GM18507 (cell line): ENCODE measurements at places on chromosomes 3 and 15.

- DNase-seq = no peak
These were observed 135.8 kb downstream of the LRRK1 start for GRCh38 chr15:101054991-101055390.

DNA sequence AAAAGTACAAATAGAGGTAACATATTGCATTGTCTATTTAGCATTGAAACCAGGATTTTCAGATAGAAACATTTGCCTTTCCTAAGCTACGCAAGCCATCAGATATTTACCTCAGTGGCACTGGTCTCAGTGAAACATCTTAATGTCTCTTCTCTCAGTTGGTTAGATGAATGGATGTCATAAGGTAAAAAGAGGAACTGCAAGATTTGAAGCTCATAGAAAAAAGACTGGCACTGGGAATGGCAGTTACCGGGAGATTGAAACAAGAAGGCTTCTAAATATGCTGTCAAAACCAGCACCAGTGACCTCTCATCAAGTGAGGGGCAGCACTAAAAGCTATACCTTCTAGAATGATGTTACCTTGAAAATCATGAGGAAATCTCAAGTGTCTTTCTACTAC is 486.4 kb downstream of the FHIT start:
- DNase-seq = no peak

DNA sequence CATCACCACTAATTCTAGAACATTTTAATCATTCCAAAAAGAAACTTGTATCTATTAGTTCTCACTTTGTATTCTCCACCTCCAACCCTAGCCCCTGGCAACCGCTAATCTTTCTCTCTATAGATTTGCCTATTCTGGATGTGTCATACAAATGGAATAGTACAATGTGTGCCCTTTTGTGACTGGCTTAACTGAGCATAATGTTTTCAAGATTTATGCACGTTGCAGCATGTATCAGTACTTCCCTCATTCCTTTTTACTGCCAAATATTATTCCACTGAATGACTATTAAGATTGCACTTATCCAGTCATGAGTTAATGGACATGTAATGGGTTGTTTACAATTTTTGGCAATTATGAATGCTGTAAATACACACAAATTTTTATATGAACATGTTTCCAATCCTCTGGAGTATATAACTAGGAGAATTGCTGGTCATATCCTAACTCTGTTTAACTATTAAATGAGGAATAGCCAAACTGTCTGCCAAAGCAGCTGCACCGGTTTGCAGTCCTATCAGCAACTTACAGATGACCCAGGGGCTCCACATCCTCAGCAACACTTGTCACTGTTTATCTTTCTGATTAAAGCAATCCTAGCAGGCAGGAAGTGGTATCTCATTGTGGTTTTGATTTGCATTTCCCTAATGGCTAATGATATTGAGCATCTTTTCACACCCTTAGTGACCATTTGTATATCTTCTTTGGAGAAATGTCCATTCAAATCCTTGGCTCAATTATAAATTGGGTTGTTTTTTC is 42.9 kb downstream of the DCUN1D1 start:
- DNase-seq = no peak

DNA sequence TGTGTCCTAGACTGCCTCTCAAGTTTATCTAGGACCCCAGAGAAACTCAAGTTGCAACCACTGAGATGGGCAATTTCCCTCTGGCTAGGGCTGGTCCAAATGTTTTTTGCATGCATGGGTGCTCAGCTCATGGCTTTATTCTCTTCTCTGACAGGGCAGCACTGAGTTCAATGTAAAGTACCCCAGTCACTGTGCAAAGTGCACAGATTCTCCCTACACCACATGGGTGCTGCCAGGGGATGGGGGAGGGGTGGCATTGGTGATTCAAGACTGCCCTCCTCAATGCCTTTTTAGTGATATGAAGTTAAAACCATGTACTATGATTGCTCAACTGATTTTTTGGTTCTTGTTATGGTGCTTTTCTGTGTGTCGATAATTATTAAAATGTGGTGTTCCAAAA is 14.8 kb upstream of the RAD51 start:
- DNase-seq = no peak

GRCh38 chr3:78268716-78269668 is 1229.1 kb downstream of the ROBO2 start:
- DNase-seq = no peak

DNA sequence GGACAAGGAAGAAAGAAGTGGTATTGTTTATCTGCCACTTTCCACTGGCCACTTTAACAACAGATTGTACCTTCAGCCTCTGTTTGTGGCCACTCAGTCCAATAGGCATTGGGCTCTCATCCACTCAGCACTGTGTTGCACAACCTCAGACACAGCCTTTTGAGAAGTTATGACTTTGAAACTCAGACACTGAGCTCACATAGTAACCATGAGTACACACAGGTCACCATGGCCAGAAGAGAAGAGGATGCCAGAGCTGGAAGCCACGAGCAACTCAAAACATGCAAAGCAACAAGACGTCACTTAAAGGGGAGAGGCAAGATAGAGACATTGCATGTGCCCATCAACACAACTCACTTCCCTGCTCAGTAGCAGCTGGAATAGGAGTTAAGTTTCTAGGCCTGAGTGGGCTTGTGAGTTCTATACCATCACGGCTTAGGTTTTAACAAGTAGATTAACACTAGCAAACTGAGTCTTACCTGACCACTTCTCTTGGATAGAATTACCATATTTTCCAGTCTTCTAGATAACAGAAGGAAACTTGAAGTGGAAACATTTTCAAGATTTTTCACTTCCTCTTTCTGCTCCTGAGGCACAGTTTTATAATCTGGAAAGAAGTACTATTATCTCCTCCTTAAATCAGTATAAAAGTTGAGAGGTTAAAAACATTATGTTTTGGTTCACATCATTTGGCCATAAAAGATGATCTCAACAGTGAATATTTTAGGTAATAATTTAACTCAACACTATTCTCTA is 103.5 kb downstream of the IMPG2 start:
- no peak for DNase-seq

DNA sequence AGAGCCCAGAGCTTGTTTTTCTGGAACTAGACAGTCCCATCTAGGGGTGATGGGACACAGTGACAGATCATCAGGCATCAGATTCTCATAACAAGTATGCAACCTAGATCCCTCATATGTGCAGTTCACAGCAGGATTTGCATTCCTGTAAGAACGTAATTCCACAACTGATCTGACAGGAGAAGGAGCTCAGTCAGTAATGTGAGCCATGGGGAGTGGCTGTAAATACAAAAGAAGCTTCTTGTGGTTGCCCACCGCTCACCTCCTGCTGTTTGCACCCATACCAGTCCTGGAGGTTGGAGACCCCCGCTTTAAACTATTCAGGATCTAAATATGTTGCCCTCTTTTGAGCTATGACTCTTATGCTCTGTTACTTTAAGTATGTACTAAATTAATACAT is 167.3 kb downstream of the ALCAM start:
- DNase-seq = no peak

DNA sequence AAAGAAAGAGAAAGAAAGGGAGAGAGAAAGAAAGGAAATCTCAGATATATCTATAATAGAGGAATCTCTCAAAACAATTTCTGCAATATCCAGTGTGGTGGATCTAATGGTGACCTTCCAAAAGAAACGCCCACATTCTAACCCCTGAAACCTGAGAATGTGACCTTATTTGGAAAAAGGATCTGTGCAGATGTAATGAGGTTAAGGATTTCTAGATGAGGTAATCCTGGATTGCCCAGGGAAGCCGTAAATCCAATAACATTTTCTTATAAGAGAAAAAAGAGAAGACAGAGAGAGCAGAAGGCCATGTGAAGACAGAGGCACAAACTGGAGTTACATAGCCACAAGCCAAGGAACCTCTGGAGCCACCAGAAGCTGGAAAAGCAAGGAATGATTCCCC is 307.6 kb downstream of the ZBTB20 start:
- no peak for DNase-seq

GRCh38 chr3:112403103-112403502 is 70.1 kb downstream of the CD200 start:
- no peak for DNase-seq

DNA sequence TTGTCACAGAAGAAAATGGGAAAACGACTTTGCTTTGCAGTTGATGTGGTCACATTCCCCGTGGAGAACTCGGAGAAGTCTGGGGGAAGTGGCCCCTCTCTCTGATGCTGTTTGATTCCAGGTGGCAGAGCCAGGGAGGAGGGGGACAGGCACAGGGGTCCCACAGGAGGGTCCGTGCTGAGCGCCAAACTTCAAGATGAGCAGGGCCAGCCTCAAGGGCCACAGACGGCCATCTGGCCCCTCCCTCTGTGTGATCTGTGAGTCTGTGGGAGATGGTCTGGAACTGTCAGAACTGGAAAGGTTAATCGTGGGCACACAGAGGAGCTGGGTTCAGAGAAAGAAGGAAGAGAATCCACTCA is 23.1 kb upstream of the CORO2B start:
- no peak for DNase-seq

- no peak for DNase-seq
These were observed 120.1 kb downstream of the GREM1 start for GRCh38 chr15:32837935-32838334.

GRCh38 chr3:108472001-108472591 is 38.3 kb downstream of the MYH15 start:
- no peak for DNase-seq
